Ammon's horn (tissue), 1 donor: ENCODE measurements at places on chromosomes 7 and 10.

DNA sequence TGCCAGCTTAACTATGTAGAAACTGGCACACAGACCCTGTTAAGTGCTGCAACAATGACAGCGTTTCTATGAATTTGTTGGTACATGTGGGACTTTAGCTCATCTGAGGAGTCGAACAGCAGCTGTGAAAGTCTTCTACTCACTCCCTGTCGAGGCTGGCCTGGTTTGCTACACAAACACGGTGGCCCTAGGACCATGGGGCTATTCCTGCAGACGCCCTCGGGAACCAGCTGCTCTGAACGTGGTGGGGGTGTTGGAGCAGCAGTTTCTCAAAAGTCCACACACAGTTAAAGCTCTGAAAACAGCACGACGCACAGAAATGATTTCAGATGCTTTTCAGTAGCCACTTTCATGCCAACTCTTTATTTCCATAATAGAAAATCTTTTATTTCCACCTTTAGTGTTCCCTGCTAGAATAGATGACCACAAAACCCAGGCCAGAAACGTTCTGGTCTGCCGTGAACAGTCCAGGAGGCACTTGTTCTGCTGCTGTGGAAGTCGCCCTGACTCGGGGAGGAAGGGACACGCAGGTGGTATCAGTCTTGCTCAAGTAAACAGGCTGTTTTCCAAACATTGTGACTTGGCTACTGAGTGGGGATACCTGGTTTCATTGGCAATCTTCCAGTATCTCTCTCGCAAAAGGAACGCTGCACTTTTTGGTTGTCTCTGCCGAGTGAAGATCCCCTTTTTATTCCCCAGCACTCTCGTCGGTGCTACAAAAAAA, 21.5 kb downstream of the GUSB start:
- no peak for DNase-seq

GRCh38 chr7:155861480-155861868, 49.2 kb upstream of the SHH start:
- no peak for DNase-seq

DNA sequence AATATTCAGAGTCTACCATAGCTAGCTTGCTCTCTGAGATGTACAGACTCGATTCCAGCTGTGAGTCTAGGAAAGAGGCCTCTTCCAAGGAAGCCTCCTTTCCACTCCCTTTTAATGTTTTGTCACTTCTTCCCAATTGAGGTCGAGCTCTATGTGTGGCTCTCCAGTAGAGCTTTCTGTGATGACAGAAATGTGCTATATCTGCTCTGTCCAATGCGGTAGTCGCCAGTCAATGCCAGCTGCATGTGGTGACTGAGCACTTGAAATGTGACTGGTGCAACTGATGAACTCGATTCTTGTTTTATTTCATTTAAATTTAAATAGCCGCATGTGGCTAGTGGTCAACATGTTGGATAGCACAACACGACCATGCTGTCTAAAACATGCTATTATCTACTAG, 387.0 kb upstream of the NRP1 start:
- DNase-seq = no peak

DNA sequence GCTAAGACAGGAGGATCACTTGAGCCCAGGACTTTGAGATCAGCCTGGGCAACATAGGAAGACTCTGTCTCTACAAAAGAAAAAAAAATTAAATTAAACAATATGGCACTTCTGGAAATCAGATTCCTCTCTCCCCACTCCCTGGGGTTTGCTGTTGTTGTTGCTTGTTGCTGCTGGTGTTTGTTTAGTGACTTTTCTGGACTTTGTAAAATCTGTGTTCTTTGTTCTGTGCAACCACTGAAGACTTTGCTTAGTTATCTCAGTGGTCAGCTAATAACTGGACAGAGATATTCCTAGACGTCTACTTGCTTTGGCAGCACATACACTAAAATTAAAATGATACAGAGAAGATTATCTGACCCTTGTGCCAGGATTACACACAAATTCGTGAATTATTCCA, 10.3 kb upstream of the WIPI2 start:
- DNase-seq = no peak

DNA sequence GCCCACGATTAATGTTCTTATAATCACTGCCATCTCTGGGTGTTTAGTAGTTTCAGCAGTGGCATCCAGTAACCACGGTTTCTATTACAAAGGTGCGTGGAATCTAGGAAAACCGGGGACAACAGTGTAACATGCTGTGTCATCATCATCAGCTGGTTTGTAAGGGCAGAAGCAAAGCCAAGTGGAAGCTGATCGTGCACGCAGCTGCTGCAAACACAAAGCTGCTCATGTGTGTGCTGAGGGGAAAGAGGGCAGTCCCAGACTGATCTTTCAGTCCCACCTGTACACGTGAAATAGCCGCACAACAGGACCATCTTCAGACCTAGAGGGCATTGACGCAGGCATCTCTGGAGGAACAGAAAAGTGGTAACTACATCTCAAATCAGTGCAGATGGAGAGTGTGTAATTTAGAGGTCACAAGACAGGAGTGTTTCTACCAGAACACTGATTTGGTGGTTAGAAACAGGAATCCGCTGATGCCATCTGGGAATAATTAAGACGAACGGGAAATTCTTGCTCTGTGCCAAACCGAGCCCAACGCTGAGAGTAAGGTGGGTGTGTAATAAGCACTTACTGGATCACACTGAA, 13.4 kb downstream of the ANKRD16 start:
- peak; percentile 54 for DNase-seq

DNA sequence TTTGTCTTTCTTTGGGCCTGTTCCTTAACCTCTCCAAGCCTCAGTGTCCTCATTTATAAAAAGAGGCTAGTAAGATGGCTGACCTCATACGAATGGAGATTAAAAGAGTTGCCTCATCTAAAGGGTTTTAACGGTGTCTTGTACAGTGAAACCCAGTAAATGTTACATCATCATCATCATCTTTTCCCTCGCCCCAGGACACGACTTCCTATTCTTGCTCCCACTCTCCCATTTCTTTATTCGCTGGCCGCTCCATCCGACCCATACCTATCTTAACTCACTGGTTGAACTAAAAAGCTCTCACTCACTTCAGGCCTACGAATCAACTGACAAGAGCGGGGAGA, 554 bp downstream of the FRA10AC1 start:
- DNase-seq = no peak

DNA sequence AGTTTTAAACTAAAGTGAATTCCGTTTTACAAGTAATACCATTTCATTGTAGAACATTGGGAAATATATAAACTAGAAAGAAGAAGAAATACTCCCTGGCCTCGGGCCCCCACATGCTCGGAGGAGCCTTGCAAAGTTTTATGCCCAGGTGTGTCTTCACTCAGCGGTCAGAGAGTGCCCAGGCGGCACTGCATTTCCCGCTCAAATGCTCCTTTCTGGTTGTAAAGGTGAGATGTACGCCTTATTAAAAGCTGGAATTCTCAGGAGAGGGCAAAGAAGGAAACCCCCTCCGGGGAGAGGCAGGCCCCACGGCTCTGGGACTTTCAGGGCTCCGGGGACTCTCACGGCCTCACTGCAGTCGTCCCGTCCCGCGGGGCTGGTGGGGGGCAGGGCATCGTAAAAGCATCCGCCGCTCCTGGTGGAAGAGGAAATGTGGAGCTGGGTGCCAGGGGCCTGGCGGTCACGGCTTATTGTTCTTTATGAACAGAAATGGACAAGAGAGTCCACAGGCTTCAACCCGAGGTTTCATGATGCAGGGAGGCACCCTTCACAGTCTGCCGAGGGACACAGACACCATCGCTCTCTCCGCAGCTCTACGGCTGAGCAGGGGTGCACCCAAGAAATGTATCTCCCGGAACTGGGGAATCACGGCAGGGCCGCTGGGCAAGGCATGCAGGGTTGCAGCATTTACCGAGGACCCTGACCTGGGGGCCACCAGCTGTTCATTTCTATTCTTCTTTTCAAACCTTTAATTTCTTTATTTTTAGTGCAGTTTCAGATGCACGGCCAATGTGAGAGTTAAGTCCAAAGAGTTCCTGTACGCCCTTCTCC, 47.7 kb upstream of the INPP5A start:
- no peak for DNase-seq

DNA sequence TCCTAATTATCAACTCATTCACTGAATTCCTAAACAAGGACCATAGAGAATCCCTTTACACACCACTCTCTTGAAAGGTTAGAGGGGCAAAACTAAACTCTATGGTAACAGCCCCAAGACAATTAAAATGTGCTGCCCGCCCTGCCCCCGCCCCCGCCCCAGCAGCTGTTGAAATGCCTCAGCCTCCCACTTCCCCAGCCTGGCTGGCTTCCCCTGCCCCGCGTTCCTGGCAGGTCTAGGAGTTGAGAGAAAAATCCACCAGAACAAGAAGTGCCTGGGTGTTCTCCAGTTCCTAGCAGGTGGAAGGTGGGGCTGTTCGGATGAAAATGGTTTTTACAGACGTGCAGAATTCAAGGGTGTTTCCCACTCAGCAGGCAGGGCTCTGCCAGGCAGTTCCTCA, 109.5 kb upstream of the ZEB1 start:
- no peak for DNase-seq

DNA sequence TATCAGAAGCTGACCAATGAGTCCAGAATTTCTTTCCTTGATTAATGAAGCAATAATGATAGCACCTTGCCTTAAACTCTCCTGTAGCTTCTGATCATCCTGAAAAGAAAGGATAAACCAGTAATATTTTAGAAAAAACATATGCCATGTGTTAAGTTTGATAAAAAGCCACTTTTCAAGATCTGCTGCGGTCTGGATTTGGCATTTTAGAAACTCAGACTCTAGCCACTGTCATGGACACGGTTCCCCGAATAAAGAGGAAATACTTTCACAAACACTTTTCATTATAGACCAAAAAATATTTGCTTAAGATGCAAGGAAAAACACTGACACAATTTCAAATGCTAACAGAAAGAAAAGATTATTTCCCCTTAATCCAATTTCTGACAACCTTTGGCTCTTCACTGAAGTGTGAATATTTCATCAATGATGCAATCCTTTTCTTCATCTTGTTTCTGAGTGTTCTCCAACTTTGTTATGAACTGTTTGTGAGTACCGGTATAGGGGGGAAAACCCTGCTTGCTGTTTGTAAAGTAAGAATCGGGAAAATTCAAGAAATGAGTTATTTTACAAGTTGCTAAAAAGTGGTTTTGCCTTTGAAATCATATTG, 329.5 kb downstream of the CRPPA start:
- no peak for DNase-seq

DNA sequence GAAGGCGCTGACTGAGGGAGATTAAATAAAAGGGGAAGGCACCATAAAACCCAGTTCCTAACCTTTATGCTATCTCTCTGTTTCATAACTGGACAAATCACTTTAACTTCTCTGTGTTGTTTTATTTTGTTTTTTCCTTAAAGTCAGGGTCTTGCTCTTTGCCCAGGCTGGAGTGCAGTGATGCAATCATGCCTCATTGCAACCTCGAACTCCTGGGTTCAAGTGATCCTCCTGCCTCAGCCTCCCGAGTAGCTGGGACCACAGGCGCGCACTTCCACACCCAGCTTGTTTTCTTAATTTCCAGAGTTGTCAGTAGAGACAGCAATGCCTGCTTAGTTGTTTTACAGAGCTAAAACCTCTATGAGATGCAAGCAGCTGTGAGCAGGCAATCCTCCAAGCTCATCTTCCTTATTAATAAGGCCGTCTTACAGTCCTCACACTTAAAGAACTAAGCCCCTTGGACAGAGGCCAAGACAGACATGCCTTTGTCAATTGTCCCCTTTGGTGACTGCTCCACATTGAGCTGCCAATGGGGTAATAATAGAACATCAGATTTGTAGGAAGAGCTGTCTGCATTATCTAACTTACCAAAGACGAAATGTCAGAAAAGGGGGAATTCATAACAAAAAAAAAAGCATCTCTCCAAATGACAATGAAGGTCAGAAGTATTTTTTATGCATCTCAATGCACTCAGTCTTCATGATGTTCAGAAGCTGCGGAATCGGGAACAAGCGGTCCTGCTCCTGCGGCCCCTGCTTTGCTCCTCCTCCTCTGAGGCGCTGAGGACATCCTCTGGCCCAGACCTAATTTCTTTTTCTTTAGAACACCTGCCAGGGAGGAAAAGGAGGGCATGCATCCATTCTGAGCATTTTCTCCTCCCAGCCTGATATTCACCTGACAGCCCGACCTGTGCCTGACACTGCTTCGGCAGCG, 62.7 kb upstream of the RNF32 start:
- peak; percentile 82 for DNase-seq

DNA sequence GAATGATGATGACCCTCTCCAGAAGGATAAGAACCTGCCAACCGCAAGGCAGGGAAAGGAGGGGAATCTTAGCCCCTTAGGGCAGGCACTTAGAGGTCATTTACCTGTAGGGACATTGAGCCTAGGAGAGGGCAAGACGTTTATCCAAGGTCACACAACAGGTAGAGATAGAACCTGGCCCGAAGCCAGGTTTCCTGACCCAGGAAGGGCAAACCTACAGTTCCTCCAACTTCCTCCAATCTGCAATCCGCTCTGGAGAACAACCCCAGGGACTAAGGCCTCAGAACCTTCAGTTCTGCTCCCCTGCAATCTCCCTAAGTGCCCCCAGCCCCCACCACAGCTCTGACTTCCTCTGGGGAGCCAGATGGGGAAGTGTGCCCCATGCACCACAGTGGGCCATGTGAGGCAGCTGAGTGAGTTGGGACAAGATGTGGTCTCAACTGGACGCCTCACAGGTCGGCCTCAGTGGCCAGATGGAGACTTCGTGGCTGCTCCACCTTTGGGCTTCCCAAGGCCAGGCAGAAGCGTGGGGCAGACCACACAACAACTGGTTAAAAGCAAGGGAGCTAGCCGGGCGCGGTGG, 1.4 kb upstream of the PSAP start:
- peak; percentile 72 for DNase-seq

GRCh38 chr7:99392046-99392445, 16.4 kb downstream of the PDAP1 start:
- no peak for DNase-seq
